ENCODE measurements at places on chromosomes 16 and 17. TPM values are rescaled to one million over a fixed set of nuclear protein-coding genes. Genes with fewer than 3 reads are reported as not detected.

The SLFN14 gene
- not detected for total RNA-seq

The MARVELD3 gene
- 0.13 TPM for total RNA-seq

The KRT27 gene
- total RNA-seq, result not detected

The PIRT gene
- not detected for total RNA-seq

The TBC1D3E gene
- 0.53 TPM for total RNA-seq

The G6PC3 gene
- total RNA-seq, result 23.4 TPM

The WFIKKN2 gene
- total RNA-seq, result not detected

The TBC1D3H gene
- total RNA-seq, result not detected

The NT5C3B gene
- total RNA-seq, result 54.5 TPM

The CCDC200 gene
- not detected for total RNA-seq

The HAS3 gene
- 0.40 TPM for total RNA-seq

The G6PC1 gene
- not detected for total RNA-seq
